NCI-H2029 (cell line): ENCODE measurements at places on chromosomes 6 and 20.
A peak's percentile ranks its signal among the peaks of the same experiment; 100 is the strongest.

DNA sequence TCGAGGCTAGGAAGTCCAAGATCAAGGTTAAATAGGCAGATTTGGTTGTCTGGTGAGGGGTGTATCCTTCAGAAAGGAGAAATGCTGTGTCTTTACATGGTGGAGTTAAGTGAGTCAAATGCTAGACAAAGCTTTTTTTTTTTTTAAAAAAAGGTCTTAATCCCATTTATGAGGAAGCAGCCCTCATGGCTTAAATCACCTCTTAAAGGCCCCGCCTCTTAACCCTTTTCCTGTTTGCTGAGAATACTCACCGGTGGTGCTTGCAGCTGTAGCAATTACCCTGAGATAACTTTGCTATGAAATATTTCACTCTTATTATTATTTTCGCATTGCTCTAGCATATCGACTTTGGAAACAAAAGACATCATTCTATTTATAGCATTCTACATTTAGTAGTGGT, 30.8 kb downstream of the FBXO30 start:
- DNase-seq: peak; percentile 38

DNA sequence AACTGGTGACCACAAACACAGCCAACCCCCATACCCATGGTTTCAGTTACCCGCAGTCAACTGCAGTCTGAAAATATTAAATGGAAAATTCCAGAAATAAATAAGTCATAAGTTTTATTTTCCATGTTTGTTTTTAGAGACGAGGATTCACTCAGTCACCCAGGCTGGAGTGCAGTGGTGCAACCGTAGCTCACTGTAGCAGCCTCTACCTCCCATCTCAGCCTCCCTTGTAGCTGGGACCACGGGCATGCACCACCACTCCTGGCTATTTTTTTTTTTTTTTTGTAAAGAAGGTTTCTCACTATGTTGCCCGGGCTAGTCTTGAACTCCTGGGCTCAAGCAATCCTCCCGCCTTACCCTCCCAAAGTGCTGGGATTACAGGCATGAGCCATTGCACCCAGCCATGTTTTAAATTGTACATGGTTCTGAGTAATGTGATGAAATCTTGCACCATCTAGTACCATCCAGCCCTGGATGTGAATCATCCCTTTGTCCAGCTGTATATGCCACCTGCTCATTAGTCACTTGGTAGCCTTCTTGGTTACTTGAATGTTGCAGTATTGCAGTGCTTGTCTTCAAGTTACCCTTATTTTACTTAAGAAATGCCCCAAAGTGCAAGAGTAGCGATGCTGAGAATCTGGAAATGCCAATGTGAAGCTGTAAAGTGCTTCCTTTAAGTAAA, 14.5 kb downstream of the CSNK2A1 start:
- no peak for DNase-seq

DNA sequence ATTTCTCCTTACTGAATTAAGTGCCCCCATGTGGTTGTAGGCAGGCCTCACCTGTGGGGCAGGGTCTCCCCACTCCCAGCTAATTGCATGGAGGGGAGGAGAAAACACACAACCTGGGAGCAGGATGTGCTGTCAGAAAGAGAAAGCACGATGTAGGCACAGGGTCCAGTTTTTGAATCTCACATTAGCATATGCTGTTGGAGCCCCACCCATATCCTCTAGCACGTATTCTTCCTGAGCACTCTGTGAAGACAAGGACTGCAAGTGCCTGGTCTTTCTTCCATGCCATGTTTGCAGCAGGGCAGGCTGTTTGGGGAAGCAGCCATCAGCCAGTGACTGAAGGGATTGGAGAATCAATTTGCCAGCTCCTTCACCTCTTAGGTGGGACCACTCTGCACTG, 108.2 kb downstream of the CFAP61 start:
- no peak for DNase-seq

DNA sequence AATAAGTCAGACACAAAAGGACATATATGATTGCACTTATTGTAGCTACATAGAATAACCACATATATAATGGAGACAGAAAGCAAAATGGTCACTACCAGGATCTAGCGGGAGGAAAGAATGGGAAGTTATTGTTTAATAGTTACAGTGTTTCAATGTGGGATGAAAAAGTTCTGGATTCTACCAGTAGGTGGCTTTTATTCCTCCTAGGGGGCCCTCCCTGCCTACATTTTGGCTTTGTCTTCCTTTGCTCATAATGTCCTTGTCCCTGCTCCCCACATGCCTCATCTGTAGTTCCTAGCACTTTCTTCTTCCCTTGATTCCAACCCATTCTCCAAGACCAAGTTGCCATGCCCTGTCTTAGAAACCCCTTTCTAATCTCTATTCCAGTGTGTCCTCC, 16.3 kb downstream of the ZNF133 start:
- DNase-seq: no peak

DNA sequence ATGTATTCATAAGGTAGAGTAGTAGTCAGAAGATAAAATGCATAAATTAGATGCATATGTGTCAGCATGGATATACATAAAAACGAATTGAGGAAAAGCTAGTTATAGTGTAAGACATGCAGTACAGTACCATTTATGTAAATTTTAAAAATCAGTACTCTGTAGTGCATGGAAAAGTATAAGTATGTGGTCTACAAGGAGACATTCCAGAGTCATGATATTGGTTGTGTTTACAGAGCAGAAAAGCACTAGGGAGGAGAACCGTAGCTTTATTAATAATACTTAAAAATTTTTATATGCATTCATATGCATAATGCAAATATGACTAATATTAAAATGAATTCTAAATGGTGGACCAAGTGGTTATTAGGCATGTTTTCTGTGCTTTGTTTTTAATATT, 220.0 kb downstream of the ZFAND3 start:
- no peak for DNase-seq

DNA sequence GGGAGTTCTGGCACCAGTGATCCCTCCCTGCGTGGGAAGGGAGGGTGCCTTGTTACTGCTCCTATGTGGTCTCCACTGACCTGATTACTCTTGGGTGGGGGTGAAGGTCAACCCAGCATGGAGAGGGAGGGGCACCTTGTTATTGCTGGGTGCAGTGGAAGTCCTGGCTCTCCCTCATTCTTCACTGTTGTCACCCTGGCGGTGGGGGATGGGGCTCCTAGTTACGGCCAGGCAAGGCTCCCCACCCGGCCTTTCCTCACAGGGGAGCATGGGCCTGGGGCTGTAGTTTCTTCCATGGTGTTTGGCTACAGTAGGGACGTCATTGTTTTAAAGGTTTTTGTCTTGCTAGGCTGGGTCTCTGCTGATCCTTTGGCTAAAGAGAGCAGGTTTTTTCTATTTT, 40.8 kb downstream of the PACSIN1 start:
- DNase-seq: no peak

GRCh38 chr20:41992481-41992880, 374.3 kb upstream of the CHD6 start:
- DNase-seq: no peak

DNA sequence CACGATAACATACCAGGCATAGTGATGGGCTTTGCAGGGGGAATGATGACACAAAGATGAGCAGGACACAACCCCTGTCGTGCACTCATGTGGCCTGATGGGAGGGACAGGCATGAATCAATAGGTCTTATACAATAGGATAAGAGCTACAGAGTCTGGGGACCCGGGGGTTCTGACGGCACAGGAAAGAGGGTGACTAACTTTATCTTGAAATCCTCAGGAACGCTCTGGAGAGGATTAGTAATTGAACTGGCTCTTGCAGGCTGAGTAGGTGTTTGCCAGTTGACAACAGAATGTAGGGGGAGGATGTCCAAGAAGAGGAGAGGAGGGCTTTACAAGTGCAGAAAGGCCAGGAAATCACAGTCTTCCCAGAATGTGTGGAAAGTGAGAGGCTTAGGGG, 219.9 kb upstream of the ECI2 start:
- no peak for DNase-seq

DNA sequence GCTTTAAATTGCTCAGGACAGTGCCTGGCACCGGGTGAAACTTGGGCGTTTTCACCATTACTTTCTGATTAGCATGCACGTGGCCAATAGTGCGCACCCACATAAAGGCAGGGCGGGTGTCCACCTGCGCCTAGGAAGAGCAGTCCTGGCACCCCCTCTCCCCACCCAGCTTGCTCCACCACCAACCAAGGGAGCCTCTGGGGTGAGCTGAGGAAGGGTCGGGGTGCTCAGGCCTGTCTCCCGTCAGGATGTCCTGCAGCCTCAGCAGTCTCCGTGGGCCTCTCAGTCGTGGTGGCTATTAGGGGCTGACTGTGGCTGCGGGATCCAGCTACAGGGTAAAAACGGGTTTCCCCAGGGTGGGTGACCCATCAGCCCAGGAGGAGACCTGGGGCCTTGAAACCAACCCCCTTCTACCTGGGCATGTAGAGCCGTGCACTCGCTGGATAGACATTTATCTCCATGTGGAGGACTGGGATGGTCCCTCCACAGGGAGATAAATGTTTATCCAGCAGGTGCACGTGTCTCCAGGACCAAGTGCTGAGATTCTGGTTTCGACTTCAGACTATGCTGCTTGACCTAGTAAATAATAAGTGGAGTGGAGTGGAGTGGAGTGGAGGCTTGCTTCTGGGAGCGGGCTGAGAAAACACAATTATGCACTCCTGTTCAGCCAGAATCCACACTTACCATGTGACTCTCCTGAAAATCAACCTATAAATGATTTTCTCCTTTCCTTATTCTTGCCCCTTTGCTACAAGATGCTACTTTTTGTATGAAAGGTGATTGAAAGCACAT, 91.1 kb downstream of the ZDHHC14 start:
- peak; percentile 38 for DNase-seq

DNA sequence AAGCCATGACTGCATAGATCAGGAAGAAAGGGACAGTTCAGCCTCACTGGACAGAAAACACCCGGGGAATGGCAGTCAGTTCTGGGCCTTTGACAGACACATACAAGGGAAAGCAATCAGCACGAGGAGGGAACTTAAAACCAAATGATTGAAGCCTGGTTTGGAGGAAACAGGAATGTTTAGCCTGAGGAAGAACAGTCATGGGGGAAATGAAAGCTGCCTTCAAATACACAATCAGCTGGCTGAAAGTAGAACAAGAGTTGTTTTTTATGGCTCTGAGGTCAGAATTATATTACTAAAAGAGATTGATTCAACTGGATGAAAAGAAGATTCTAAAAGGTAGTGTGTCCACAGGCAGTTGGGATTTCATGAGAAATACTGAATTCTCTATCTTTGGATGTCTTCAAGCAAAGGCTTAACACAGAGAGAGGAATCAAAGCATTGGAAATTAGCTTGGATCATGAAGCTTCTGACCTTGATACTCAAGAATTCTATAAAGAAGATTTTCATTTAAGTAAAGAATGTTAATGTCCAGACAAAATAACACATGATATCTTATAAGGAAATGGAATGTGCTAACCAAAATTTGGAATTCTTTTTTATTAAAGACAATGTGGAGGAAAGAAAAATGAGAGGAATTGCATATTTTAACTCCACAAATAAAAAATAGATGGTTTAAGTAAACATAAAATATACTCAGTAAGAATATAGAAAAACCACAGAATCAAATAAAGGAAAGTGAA, 216.6 kb downstream of the IBTK start:
- no peak for DNase-seq

- DNase-seq: no peak
Measured at GRCh38 chr20:35711588-35712209, 12.5 kb downstream of the ROMO1 start.

GRCh38 chr6:122869437-122870024, 80.5 kb downstream of the SMPDL3A start:
- DNase-seq: peak; percentile 70

GRCh38 chr20:48795732-48796131, 32.1 kb downstream of the PREX1 start:
- DNase-seq: no peak

DNA sequence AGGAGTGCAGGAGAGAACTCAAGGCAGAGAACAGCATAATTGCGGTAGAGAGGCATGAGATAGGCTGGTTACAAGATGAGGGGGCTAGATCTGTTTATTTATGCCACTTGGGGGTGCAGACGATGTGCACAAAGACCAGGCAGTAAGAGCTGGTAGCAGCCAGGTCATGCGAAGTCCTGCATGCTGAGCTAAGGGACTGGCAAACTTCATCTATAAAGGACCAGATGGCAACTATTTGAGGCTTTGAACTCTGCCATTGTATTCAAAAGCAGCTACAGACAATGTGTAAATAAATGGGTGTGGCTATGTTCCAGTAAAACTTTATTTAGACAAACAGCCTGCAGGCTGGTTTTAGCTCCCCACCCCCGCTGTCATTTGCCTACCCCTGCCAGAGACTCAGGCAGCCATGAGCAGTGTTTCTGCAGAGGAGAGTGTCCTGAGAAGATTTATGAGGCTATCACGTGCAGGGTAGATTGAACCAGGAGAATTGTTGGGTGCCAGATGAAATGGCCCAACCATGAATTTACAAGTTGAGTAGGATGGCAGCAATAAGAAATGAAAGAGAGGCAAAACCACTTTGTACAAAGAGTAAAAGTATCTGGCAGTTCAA, 253.4 kb upstream of the MOCS1 start:
- no peak for DNase-seq

GRCh38 chr20:24765316-24766142, 183.5 kb upstream of the CST7 start:
- no peak for DNase-seq

DNA sequence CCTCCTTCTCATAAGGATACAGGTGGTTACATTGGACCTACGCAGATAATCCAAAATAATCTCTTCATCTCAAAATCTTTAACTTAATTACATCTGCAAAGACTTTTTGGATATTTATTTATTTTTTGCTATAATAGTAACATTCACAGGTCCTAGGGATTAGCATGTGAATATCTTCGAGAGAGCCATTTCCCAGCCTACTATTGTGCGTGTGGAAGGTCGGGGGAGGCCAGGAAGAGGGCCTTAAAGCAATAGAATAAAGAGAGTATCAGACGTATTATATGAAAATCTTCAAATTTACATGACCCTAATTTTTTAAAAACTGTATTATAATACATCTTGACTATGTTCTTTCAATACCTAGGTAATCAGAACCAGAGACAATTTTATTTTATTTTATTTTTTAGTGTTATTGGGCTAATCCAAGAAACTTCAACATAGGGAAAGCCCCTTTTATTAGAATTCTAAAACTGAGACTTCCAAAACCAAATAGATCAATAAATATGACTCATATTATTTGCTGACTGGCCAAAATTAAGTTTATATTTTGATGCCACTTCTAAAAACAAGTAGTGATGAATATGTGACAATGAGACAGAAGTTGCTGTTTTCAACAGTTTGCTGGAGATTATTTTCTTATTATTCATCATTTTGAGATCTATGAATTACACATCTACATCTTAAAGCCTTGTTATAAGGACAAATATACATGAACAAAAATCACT, 536.1 kb downstream of the NKAIN2 start:
- no peak for DNase-seq
